RPMI8226 (cell line): ENCODE measurements at places on chromosomes 6 and 20.

DNA sequence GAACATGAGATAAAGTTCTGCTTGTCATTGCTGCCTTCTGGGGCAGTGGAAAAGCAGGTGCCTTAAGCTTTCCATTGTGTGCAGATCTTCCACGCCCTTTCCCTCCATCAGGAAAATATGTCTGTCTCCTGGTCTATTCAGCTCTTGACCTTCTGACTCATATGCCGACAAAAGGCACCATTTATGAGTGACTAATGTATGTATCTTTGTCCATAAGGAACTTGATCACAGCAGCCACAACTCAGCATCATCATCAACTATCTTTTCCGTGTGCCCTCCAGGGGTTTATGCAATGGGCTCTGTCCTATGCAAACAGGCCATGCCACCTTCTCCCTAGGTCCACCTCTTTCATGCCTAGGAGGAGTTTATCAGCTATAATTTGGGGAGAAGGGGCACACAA is 102.7 kb upstream of the QKI start:
- no peak for DNase-seq

- no peak for DNase-seq
Measured at GRCh38 chr6:12968290-12968689, 251.7 kb downstream of the PHACTR1 start.

DNA sequence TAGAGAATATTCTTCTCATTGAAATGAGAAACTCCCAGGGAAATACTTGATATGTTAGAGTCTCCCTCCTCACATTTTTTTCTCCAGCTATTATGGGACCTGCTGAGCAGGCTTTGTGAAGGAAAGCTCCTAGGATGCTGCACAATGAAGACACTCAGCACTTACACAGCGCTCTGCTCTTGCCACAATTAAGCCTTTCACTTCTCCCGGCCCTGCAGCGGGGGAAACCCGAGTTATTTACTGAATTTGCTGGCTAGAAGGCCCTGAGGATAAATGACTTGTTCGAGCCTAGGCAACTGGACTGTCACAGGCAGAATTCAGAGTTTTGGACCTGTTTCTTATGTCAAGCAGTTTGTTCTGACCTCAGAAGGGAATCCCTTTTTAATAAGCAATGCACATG is 102.0 kb downstream of the MAP3K7 start:
- DNase-seq = no peak

- no peak for DNase-seq
Measured at GRCh38 chr6:100212131-100212530, 218.1 kb upstream of the MCHR2 start.

DNA sequence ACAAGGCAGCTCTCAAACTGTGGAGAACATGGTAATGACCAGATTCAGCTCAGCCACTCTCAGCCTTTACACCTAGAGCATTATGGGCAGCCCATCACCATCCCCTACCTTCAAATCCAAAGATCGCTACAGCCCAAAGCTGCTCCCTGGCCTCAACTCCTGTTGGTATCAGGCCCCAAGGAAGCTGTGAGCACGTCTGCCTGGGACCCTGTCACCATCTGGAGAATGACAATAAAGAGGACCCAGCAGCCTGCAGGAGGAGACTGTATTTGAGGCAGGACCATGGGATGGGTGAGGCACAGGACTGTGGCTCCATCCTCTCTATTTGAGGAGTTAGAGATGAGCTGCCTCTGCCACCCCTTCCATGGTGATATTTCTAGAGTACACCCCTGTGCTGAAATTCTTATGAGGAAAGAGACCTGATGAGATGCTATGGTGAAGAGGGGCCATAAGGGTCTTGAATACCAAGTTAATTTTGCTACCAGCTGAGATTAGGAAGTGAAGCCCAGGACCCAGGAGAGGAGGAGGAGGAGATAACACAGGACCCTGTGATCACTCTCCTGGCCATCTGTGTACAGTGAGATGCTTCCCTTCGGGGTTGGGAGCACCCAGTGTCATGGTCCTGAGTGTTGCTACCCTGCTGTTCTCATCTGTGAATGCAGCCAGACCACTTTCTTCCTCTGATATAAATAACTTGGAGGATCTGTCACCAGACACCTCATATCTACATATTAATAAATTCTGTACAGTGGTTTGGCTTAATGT is 19.6 kb upstream of the MICB start:
- DNase-seq = no peak

DNA sequence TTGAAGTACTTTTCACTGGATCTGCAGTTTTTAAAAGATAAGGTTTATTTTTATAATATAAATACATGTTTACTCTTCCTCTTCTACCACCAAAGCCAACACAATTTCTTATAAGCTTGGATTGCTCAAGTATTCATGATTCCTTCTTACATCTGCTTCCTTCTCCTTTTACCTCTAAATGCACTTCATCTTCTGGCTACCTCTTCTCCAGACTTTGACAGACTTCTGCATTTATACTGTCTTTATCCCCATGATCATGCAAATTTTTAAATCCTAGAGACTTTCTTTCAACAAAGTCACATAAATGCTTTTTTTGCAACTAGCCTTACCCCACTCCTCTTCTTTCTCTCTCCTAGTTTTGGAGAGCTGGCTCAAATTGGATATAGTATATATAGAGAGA is 142.9 kb downstream of the TFAP2B start:
- no peak for DNase-seq

GRCh38 chr20:43563429-43563828 is 4.6 kb downstream of the SGK2 start:
- DNase-seq = no peak

GRCh38 chr6:6717953-6718352 is 129.4 kb downstream of the LY86 start:
- DNase-seq = no peak

- no peak for DNase-seq
Measured at GRCh38 chr6:36333171-36333895, 3.4 kb downstream of the BNIP5 start.

- no peak for DNase-seq
Measured at GRCh38 chr20:3749087-3749688, 16.7 kb downstream of the HSPA12B start.

- DNase-seq = no peak
Measured at GRCh38 chr20:2902291-2902690, 29.0 kb downstream of the PTPRA start.

DNA sequence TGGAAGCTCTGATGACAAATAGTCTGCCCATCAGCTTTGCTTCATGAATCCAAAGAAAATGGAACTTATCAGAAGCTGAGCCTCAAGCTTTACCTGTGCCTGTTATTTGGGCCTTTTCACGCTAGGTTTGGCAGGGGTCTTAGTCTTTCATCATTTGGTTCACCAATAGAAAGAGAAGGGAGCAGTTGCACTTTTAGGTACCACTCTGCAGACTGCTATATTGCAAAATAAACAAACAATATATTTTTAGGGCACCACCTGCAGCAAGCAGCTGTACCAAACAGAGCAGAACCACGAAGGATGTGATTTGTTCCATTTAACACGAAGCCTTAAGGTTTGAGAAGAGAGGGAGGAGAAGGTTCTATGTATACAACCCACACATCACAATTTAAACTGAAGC is 291.4 kb upstream of the RNF217 start:
- no peak for DNase-seq

GRCh38 chr6:136548582-136549299 is 1.5 kb downstream of the MAP7 start:
- no peak for DNase-seq

- no peak for DNase-seq
Measured at GRCh38 chr6:107246972-107247615, 131.8 kb upstream of the BEND3 start.

DNA sequence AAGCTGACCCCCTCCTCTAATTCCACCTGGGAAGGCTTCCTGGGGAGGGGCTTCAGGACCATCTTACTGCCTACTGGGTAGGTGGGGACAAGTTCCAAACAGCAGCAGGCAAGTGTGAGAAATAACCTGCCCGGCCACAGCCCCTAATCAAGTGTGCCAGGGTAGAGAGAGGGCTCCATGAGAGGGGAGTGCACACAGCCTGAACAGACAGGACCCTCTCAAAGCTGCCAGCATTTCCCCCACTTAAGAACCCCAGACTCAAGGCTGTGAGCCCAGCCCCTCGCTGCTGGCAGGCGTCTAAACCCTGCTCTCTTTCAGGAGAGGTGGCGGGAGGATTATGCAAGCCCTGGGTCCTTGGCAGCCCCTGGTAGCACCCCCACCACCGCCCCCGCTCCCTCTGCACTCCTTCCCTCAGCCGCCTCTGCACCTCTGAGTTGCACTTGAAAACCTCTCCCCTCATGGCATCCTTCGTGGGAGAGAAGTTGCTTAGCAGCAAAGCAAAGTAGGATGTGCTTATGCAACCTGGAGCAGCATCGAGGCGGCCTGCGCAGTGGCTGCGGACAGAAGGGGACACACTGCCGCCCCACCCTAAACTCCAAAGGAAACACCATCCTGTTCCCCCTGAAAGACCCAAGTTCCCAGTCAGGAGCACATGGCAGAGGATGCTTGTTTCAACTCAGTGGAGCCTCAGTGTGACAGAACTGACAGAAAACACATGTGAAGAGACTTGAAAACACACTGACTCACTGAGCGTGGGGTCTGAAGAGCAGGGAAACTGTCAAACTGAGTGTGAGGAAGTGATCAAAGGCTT is 10.5 kb downstream of the DDRGK1 start:
- no peak for DNase-seq

DNA sequence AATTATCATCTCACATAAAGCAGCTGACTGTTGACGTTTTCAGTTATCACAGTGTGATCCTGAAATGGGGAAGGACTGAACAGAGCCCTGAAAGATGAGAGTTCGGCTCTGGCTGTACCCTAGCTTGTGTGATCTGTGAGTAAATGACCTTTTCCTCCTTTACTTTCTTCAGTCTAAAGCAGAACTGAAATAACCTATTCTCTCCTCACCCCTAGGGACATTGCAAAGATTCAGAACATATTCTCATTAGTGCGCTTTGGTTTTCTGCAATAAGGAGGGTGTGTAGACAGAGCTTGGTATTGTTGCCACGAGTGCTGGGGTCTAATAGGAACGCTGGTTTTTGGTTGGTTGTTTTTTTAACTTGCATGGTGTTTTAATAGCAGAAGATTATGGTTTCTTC is 16.7 kb downstream of the FARS2 start:
- DNase-seq = no peak

DNA sequence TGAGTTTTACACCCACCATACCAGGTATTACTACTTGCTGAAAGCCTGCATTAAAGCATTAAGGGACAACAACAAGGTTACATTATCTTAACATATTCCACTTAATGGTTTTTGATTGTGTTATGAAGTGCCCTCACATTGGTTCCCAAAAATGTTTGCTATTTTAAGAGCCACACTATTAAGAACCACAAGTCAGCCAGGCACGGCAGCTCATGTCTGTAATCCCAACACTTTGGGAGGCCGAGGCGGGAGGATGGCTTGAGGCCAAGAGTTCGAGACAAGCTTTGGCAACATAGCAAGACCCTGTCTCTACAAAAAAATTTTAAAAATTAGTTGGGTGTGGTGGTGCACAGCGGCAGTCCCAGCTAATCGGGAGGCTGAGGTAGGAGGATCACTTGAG is 28.2 kb downstream of the ATXN1 start:
- DNase-seq = no peak

- DNase-seq = no peak
Measured at GRCh38 chr6:124792386-124792785, 169.9 kb upstream of the RNF217 start.

DNA sequence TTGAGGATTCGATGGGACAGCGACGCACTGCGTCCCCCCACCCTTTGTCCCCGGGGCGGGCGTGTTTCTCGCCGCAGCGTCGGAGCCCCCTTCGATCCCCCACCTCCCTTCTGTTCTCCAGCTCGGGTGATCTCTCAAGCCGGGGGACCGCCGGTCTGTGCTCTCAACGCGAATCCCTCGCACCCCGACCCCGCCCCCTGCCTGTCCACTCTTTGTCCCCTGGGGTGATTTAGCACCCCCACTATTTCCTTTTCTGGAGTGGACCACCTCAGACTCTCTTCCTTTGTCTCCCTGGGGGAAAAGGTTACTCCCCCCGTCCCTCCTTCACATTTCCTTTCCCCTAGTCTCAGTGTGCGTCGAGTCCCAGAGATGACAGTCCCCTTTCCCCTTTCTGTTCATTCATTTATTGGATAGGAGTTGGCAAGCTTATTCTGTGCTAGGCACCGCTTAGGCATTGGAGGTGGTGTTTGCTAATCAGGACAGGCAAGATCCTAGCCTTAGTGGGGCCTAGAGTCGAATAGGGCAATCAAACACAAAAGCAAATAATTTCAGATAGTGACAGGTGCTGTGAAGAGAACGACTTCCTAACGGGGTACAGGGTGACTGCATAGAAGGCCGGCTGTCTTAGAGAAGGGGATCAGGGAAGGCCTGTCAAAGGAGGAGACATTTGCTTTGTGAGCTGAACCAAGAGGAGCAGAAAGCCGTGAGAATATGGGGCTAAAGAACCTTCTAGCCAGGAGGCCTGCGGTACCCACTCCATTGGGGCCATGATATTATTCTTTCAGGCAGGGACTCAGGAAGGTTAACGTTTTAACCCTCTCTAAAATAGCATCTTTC is 741 bp downstream of the PTPN1 start:
- peak; percentile 6 for DNase-seq

GRCh38 chr6:107401573-107401972 is 57.8 kb downstream of the PDSS2 start:
- no peak for DNase-seq

DNA sequence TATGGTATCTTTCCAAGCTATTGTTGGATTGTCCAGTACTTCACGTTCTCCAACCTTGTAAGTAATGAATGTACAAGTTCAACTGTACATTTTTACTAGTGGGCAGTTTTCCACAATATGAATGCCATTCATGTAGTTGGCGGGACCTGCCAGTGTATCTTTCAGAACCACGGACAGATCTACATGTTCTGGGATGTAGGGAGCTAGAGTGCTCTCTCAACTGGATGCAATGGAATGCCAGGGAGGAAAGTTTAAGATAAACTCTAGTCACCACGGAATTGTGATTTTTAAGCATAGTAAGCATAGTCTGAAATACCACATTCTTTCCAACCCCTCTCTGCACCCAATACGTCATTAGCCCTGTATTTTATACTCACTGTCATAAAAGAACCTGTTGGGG is 21.5 kb upstream of the HLA-C start:
- no peak for DNase-seq

DNA sequence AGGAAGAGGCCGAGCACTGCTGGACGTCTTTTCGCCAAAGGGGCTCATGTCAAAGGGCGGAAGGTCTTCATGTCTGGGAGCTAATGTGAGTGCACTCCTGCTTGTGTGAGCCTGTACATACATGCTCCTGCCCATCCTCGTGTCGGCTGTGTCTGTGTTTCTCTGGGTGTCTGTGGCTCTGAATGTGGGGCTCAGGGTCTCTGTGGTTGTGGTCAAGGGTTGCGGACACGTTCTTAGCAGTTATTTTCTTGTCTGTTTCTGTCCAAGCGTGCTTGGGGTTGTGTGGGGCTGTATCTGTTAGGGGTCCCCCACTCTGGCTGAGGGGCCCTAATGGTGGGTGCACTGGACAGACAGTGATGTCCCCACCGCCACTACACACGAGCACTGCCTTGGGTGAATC is 2.9 kb downstream of the AVP start:
- DNase-seq = no peak

DNA sequence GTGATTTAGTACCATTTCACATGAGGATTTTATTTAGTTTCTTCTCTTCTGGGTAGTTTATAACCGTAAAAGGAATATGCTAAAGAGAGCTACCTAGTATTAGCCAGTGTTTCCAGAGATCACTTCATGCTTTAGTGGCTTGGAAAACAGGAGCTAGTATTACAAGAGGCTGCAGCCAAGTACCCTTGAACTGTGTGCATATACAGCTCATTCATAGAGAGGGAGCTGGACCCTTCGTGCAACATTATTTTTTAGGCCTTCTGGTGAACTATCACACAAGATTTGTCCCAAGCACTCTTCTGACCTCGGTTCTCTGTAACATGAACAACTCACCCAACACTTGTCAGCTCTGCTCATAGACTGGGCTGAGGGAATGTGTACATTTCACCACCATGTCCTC is 74.9 kb upstream of the RIN2 start:
- no peak for DNase-seq

- no peak for DNase-seq
Measured at GRCh38 chr6:33981421-33981820, 164.5 kb downstream of the GRM4 start.
